Activated T-cell treated with anti-CD3 and anti-CD28 coated beads for 4 hours (primary cell): ENCODE measurements at places on chromosomes 6 and 20.
A peak's percentile ranks its signal among the peaks of the same experiment; 100 is the strongest.

GRCh38 chr20:54606380-54606779, 131.0 kb downstream of the DOK5 start:
- DNase-seq: no peak

DNA sequence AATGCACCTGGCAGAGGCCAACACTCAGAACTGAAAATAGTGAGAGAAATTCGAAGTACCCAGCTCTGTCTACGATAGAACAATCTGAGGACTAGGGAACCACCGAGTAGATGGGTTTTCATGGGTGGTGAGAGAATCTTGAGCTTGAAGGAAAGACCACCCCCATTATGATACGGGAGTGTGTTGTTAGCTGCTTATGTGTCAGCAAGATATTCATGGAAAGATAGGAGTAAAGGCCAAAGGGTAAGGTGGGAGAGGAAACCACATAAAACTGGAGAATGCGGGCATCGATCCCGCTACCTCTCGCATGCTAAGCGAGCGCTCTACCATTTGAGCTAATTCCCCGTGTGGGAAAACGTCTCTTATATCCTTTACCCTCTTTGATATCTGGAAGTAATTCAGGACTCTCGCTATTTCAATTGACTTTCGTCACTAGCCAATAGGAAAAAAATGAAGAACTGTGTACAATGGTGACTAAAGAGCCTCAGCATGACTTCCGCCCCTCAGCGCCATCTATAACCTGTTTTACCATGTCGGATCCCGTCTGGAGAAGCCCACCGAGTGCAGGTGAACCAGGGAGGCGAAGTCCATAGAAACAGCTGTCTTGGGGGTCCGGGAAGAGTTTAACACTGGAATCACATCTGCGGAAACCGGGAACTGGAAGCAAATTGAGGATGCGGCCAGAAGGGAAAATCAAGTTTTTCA, 25.0 kb upstream of the ABT1 start:
- peak; percentile 37 for DNase-seq

DNA sequence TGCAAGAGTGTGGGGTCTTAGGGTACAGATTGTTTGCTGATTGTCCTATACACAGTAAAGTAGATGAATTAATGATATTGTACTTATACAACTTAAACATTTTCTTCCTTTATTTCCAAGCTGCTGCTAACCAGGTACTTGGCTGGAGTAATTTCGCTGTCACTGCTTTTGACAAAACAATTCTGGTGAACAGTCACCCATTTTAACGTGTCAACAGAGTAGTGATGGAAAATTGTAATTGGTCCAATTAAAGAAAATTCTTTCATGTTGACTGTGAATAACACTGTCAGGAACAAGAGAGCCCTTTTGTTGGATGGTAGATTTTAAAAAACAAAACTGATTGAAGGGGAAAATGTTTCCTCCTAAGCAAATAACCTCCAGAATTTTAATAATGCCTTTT, 26.4 kb upstream of the MROH8 start:
- DNase-seq: no peak

- no peak for DNase-seq
Observed at GRCh38 chr6:288866-289265, 3.4 kb upstream of the DUSP22 start.

GRCh38 chr20:37457921-37458320, 63.1 kb upstream of the NNAT start:
- DNase-seq: no peak

- DNase-seq: no peak
Observed at GRCh38 chr6:38177882-38178583, 358.5 kb downstream of the ZFAND3 start.

GRCh38 chr6:36550473-36551000, 3.3 kb upstream of the STK38 start:
- no peak for DNase-seq

GRCh38 chr6:53322188-53323029, 26.3 kb downstream of the ELOVL5 start:
- no peak for DNase-seq

DNA sequence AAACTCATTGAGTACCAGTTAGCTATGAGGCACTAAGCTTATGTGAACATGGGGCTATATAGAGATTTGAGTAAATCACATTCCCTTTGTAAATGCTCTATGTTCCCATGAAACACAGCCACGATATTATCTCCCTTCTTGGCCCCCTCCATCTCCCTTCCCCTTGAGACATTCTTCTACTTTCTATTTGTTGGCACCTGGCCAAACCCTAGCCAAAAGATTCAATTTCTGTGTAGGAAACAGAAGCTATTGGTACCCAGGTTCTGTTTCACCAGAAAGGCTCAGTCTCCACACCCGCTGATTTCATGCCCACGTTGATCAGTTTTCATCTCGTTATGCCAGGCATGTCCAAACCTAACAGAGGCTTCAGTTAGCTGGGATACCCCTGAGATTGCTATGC, 145.5 kb upstream of the LAMP5 start:
- no peak for DNase-seq

DNA sequence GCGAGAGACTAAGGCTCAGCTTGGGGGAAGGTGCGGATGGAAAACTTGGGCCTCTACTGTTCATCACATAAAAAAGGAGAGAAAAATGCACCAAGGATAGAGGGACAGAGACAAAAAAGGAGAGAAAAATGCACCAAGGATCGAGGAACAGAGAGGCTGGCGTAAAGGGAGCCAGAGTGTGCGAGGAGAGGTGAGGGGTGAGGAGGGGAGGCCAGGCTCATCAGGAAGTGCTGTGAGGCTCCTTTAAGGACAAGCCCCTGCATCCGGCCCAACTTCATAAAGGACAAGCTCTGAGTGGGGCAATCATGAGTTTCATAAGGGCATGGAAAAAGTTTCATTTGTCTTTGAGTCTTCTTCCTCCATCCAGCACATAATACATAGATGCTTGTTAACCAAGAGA, 117.2 kb upstream of the NXT1 start:
- DNase-seq: no peak

DNA sequence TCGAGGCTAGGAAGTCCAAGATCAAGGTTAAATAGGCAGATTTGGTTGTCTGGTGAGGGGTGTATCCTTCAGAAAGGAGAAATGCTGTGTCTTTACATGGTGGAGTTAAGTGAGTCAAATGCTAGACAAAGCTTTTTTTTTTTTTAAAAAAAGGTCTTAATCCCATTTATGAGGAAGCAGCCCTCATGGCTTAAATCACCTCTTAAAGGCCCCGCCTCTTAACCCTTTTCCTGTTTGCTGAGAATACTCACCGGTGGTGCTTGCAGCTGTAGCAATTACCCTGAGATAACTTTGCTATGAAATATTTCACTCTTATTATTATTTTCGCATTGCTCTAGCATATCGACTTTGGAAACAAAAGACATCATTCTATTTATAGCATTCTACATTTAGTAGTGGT, 30.8 kb downstream of the FBXO30 start:
- DNase-seq: no peak

DNA sequence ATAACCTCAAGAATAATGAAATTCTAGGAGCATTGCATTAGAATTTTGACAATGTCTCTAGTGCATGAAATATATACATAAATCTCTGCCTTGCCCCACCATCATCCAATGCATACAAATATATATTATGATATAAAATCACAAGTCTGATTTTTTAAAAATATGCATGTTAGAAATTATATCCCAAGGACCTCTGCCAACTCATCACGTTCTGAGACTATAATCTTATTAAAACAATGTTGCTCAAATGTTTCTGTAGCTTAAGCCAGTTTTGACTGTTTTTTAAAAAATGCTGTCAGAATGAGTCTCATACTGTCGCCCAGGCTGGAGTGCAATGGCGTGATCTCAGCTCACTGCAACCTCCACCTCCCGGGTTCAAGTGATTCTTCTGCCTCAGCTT, 287.0 kb upstream of the SOX4 start:
- no peak for DNase-seq

- no peak for DNase-seq
Observed at GRCh38 chr20:9507544-9508239, 6.7 kb upstream of the LAMP5 start.

DNA sequence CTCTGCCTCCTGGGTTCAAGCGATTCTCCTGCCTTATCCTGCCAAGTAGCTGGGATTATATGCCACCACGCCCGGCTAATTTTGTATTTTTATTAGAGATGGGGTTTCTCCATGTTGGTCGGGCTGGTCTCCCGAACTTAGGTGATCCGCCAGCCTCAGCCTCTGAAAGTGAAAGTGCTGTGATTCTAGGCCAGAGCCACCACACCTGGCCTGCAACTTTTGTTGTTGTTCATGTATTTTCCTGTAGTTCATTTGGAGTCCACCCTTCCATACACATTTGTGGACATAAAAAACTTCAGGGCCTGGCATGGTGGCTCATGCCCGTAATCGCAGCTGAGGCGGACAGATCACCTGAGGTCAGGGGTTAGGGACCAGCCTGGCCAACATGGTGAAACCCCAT, 14.5 kb downstream of the HSPA1B start:
- DNase-seq: no peak

DNA sequence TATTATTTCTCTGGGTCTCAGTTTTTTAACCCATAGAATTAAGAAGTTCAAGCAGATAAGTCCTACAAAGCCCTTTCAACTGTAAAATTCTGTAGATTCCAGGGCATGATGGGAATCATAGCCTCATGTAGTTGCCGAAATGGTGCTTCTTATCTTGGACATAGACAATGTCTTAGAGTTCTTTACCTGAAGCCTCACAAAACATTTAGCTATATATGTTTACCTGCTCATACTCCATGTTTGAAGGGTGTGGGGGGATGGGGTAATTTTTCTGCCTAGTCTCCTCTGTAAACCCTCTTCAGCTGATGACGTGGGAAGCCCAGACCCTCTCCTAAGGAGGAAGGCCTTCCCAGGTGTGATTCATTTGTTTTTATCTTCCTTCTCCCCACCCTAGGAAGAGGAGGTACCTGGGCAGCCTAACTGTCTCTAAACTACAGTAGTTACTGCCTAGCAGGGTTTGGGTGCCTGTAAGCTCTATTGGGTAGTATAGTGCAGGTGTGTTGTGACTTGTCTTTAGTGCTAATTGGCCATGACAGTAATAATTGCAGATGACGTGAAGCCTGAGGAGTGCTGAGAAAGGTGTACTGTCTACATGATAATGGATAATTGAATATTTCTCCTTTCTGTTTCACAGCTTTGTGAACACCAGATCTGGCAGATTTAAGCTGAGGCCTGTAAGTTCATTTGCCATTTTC, 230.8 kb downstream of the TFAP2B start:
- DNase-seq: no peak

DNA sequence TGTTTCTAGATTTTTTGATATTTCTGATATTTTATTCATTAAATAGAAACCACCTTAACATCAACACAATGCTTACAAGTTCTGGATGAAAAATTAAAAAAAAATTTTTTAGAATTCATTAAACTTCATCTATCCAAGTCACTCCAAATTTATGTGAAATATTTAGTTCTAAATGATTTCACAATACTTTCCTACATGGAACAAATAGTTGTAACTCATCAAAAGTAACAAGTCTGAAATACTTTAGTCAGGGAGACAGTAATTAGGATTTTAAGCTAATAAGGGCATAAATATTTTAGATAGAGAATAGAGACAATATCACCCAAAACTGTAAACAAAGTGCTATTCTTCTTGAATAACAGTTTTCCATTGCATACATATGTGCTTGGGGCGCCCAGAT, 147.8 kb downstream of the HIVEP2 start:
- no peak for DNase-seq

GRCh38 chr6:148509800-148510581, 167.4 kb downstream of the SASH1 start:
- DNase-seq: no peak

DNA sequence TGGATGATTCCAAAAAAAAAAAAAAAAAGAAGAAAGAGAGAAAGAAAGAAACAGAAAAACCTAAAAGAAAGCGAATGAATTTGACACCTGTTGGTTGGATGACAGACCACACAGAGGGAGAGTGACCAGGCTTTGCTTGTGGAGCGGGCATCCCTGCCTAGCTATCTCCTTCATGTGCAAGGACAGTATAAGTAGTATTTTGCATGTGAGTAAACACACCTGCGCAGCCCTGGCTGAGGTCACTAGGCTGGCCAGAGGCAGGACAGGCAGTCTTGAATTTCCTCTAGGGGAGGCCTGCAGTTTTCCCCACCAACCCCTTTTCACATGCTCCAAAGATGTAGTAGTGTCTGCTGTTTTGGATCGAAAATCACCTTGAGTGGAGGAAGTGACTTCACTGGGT, 126.4 kb downstream of the CCDC170 start:
- no peak for DNase-seq

GRCh38 chr6:24394780-24395437, 7.8 kb upstream of the MRS2 start:
- DNase-seq: no peak

DNA sequence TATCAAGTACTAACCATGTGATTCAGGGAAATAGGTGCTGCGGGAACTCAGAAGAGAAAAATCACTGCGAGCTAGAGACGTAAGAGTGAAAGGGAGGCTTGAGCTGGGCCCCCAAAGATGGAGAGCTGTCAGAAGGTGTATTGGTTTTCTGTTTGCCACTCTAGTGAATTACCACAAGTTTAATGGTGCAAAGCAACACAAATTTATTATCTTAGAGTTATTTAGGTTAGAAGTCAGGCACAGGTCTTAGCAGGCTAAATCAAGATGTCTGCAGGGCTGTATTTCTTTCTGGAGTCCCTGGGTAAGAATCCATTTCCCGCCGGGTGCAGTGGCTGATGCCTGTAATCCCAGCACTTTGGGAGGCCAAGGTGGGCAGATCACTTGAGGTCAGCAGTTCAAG, 2.5 kb downstream of the ZSWIM3 start:
- no peak for DNase-seq

DNA sequence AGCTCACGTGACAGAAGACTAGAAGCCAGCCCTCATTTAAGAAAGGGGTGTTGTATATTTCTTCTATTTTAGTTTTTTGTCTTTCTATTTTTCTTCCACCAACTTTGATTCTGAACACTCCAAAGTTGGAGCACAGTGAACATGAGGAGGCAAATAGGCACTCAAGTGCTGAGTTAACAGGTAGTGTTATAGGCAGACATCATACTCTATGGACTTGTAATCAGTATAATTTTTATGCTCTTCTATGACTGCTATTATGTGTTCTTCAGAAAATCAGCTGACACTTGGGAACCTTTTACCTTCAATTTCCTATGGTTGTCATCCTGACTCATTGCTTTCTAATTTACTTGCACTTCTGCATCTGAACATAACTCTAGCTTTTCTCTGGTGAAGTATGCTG, 396.3 kb upstream of the EYS start:
- DNase-seq: no peak

DNA sequence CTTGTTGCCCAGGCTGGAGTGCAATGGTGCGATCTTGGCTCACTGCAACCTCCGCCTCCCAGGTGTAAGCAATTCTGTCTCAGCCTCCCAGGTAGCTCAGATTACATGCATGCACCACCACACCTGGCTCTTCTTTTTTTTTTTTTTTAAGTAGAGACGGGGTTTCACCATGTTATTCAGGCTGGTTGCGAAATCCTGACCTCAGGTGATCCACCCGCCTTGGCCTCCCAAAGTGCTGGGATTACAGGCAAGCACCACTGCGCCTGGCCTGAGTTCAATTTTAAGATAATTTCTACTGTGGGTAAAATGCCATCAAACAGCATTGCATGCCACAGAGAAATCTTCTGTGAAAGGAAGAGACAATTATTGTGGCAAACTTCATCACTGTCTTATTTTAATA, 633.1 kb downstream of the KIF16B start:
- DNase-seq: no peak
